GM23248 (cell line): ENCODE measurements at places on chromosomes 7 and 10. TPM values are rescaled to one million over a fixed set of nuclear protein-coding genes. Genes with fewer than 3 reads are reported as not detected.

Gene ANXA8
- total RNA-seq, result 3.4 and 3.7 TPM in 2 replicates

Gene STEAP2
- total RNA-seq, result 28.3 and 30.6 TPM in 2 replicates

Gene KAZALD1
- total RNA-seq, result 42.6 and 62.6 TPM in 2 replicates

Gene PFKP
- total RNA-seq, result 137 and 159 TPM in 2 replicates

Gene INHBA
- total RNA-seq, result 5.2 and 5.5 TPM in 2 replicates

Gene CD36
- total RNA-seq, result 1.3 TPM in 1 of 2 replicates, not detected in the other

Gene ESYT2
- 118 and 129 TPM in 2 replicates for total RNA-seq

Gene OPALIN
- total RNA-seq, result not detected in 2 replicates

Gene SMO
- 14.7 and 16.3 TPM in 2 replicates for total RNA-seq

Gene VSTM4
- 8.7 and 9.5 TPM in 2 replicates for total RNA-seq

DNA sequence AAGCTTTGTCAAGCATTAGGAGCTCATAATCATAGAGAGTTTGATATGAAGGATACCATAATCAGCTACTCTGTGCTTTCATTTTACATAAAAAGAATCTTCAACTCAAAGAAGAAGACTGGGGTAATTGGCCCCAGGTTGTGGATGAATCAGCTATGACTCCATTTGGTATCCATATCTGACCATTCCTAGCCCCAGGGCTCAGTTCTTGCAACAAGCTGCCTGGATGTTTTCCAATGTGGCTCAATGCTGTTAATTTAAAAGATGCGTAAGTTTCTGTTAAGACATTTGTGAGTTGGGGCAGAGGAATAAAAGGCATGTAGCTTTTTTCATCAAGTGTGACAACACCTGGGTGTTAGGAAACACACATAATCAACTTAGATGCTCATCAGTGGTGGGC, 951.1 kb downstream of the NRG3 start:
- no peaks in the 10 kb centered on the region for H3K36me3 ChIP-seq
- H3K4me3 ChIP-seq, result no peak overlapping the region
- no peaks in the 10 kb centered on the region for H3K27me3 ChIP-seq
- peak; percentile 88 for DNase-seq
- H3K4me1 ChIP-seq, result no peaks in the 10 kb centered on the region

DNA sequence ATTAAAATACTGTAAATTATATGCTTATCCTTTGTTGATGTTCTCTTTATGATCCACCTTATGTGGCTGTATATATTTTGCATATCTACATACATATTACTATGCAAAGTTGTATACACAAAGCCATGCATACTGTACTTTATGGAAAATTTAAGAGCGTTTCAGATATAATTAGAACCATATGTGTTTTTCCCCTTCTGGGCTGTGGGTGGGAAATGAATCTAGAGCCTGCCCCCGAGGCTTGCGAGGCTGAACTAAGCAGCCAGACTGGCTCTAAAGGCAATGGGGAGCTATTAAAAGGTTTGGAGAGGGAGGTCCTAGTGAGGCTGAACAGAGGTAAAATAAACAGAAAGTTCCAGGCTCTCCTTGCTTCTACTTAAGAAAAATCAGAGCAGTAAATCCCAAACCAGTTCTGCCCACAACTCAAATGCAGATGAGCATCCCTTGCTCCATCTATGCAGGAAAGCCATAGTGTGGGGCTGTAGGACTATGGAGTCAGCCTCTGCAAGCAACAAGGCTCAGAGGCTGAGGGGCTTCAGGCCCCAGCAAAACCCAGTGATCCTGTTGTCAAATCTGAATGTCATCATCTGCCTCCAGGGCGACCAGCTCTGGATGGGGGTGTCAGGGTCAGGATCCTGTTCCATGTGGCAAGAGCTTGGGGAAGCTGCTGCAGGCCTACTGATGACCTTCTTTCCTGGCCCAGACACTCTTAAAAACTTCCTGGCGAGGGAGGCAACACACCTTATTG, 14.1 kb upstream of the DDIT4 start:
- H3K27ac ChIP-seq, result peak overlapping the region; percentile 50
- no peaks in the 10 kb centered on the region for H3K27me3 ChIP-seq
- DNase-seq, result peak; percentile 70
- H3K4me1 ChIP-seq, result peaks cover 33% of the 10 kb centered on the region
- no peak overlapping the region for H3K4me3 ChIP-seq
- no peaks in the 10 kb centered on the region for H3K36me3 ChIP-seq

DNA sequence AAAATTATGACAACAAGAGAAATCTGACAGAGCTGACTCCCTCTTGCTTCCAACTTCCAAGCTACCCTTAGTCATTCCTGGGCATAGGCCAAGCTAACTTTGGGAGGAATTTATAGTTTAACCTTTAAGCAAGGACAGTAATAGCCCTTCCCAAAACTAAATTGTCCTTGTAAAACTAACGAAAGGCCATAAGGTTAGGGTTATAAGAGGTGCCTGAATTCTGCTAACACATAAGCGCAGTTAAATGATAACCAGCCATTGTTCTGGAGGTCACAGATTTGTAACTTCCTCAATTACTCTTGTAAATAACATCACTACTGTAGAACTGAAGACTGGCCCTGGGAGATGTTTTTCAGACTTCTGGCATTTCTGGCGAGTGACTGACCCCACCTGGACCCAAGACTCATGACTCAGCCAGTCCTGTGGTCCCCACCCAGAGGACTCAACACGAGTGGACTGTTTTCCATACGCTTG, 481.2 kb downstream of the KCNMA1 start:
- H3K4me1 ChIP-seq, result peaks cover 39% of the 10 kb centered on the region
- H3K36me3 ChIP-seq, result no peaks in the 10 kb centered on the region
- peak; percentile 80 for DNase-seq
- H3K27ac ChIP-seq, result peak overlapping the region; percentile 72
- no peaks in the 10 kb centered on the region for H3K27me3 ChIP-seq

DNA sequence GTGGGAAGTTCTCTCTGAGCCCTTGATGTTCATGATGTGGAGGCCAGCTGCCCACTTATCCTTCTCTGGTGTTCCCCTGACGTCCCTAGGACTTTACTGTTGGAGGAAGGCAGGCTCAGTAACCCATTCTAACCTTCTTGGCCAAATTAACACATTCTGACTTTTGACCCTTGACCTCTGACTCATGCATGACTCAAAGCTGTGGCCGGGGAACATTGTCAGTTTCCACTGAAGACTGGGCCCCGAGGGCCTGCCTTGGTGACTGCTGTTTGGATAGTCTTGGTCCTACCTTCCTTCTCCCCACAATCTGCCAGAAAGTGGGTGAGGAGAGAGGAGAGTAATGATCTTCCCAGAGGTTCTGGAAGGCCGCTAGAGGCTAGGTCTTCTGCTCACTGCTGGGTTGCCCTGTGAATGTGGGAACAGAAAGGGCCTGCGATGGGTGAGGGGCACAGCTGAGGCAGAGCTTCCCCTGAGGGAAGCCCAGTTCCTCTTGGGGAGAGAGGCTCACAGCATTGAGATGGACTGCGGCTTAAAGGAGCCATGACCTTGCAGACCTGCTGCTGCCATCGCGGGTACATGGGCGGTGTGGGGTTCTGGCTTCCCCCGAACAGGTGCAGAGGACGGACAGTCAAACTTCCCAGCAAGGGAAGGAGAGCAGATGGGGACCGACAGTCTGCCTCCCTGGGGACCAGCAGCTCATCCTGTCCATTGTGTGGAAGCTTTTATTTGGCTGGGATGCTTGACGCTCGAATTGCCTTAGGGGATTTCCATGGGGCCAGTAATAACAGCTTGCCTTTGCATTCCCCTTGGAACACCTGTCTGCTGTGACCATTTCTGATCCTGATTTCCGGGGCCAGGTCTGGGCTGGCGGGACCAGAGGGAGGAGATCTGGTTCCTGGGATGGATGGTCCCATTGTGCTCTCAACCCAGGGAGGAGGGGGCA, 43.8 kb downstream of the ADAMTS14 start:
- no peak overlapping the region for H3K4me3 ChIP-seq
- no peaks in the 10 kb centered on the region for H3K27me3 ChIP-seq
- H3K27ac ChIP-seq, result no peak overlapping the region
- no peaks in the 10 kb centered on the region for H3K36me3 ChIP-seq
- peak; percentile 57 for DNase-seq

DNA sequence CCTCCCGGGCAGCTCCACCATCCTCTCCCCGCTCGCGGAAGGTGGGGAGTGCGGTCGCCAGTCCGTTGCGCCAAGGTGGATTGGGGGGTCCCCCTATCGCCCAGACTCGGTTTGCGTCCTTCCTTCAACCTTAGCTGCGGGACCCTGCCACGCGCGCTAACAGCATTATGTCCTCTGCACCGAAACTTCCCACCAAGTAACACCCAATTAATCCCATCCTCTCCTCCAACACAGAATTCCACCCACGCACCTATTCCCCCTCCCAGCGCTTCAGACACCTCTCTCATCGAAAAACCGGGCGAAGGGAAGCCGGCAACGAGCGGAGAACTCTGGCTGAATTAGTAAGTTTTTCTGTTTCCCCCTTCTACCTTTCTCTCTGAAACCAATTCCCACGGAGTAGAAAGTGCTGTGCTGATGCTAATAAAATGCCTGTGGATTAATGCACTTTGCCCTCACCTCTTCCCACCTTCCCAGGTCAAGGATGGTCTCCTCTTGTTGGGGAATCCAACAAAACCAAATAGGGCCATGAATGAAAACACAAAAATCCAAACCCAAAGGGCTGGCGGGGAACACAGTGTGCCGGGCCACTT, 947 bp downstream of the HOXA3 start:
- no peaks in the 10 kb centered on the region for H3K27me3 ChIP-seq
- H3K4me3 ChIP-seq, result peak overlapping the region; percentile 89
- H3K27ac ChIP-seq, result peak overlapping the region; percentile 86

DNA sequence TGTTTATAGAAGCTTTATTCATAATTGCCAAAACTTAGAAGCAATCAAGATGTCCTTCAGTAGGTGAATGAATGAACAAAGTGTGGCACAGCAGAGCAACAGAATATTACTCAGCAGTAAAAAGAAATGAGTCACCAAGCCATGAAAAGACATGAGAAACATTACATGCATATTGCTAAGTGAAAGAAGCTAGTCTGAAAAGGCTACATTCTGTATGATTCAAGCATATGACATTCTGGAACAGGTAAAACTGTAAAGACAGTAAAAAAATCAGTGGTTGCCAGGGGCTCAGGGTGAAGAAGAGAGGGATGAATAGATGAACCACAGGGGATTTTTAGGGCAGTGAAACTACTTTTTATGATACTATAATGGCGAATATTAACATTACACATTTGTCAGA, 80.9 kb upstream of the APBB1IP start:
- no peak overlapping the region for H3K4me3 ChIP-seq
- no peak for DNase-seq
- no peaks in the 10 kb centered on the region for H3K36me3 ChIP-seq
- H3K4me1 ChIP-seq, result no peaks in the 10 kb centered on the region
- H3K27me3 ChIP-seq, result peaks cover 6% of the 10 kb centered on the region; the same call in 1 of the 2 replicates

- H3K27me3 ChIP-seq, result no peaks in the 10 kb centered on the region
- no peak for DNase-seq
- H3K4me1 ChIP-seq, result no peaks in the 10 kb centered on the region
- no peak overlapping the region for H3K4me3 ChIP-seq
Measured at GRCh38 chr10:1596482-1597099, 140.7 kb downstream of the ADARB2 start.

DNA sequence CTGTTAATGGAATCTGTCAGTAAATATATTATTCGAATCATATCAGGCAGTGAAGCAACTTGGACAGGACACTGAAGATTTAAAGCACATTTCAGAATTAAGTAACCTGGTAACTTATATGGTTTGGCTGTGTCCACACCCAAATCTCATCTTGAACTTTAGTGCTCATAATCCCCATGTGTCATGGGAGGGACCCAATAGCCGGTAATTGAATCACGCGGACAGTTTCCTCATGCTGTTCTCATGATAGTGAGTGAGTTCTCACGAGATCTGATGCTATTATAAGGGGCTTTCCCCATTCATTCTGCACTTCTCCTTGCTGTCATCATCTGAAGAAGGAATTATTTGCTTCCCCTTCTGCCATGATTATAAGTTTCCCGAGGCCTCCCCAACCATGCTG, 83.2 kb upstream of the COL1A2 start:
- H3K36me3 ChIP-seq, result no peaks in the 10 kb centered on the region
- H3K27me3 ChIP-seq, result no peaks in the 10 kb centered on the region
- no peak for DNase-seq

- no peaks in the 10 kb centered on the region; the same call in 1 of the 2 replicates for H3K36me3 ChIP-seq
- no peaks in the 10 kb centered on the region for H3K4me1 ChIP-seq
- H3K27me3 ChIP-seq, result no peaks in the 10 kb centered on the region
- no peak overlapping the region for H3K4me3 ChIP-seq
Measured at GRCh38 chr10:62348029-62348428, 26.1 kb upstream of the ZNF365 start.

DNA sequence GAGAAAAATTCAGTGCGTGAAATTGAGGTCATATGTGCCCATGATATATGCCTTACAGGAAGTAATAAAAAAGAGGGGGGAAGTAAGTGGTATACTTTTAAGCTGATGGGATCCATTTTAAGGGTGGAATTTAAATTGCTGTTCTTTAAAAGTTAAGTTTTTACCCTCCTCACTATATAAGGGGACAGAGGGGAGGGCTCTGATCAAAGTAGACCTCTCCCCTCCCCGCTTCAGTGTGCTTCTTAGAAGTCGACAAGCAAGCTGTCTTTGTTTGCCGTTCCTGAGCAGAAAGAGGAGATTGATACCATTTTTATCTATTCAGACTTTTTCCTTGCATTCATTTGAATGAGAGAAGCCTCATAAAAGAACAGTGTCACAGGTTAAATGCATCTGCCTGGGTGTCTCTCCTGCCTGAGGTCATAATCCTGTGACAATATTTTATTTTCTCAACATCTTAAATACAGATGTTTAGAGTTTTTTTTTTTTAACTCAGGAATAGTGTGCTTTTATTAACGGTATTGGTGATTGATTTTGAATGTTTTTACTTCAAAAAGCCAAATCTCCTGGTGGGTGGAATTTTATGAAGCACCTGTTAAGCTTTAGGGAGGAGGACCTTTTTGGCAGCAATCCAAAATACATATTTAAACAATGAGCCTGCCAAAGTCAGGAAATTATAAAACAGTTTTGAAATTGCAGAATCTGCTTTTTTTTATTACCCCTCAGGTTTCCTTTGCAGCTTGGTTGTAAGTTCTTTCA, 141.7 kb downstream of the KAT6B start:
- H3K4me3 ChIP-seq, result no peak overlapping the region
- no peaks in the 10 kb centered on the region for H3K4me1 ChIP-seq
- H3K36me3 ChIP-seq, result no peaks in the 10 kb centered on the region
- no peak overlapping the region for H3K27ac ChIP-seq
- no peak for DNase-seq
- H3K27me3 ChIP-seq, result no peaks in the 10 kb centered on the region

GRCh38 chr10:104512800-104513199, 128.3 kb upstream of the SORCS3 start:
- no peaks in the 10 kb centered on the region for H3K36me3 ChIP-seq
- no peak overlapping the region for H3K4me3 ChIP-seq

GRCh38 chr10:123913688-123914268, 22.2 kb upstream of the CPXM2 start:
- H3K36me3 ChIP-seq, result no peaks in the 10 kb centered on the region
- H3K27me3 ChIP-seq, result peaks cover 22% of the 10 kb centered on the region
- DNase-seq, result no peak
- H3K27ac ChIP-seq, result no peak overlapping the region

- no peaks in the 10 kb centered on the region for H3K27me3 ChIP-seq
- H3K4me1 ChIP-seq, result peaks cover 4% of the 10 kb centered on the region; the same call in 1 of the 2 replicates
- no peaks in the 10 kb centered on the region for H3K36me3 ChIP-seq
Measured at GRCh38 chr10:52232561-52233350, 81.3 kb upstream of the DKK1 start.

- H3K36me3 ChIP-seq, result no peaks in the 10 kb centered on the region
- no peak overlapping the region for H3K4me3 ChIP-seq
- no peak for DNase-seq
- H3K27me3 ChIP-seq, result no peaks in the 10 kb centered on the region
- no peaks in the 10 kb centered on the region for H3K4me1 ChIP-seq
- no peak overlapping the region for H3K27ac ChIP-seq
Measured at GRCh38 chr7:128065872-128066271, 34.6 kb upstream of the LRRC4 start.

GRCh38 chr10:9302140-9302746, 1247.8 kb downstream of the GATA3 start:
- DNase-seq, result peak; percentile 79
- no peaks in the 10 kb centered on the region for H3K4me1 ChIP-seq
- H3K4me3 ChIP-seq, result no peak overlapping the region
